ENCODE measurements at places on chromosomes 7 and 10.

- DNase-seq = no peak
These were observed 47.3 kb upstream of the AUTS2 start for GRCh38 chr7:69550991-69551390.

DNA sequence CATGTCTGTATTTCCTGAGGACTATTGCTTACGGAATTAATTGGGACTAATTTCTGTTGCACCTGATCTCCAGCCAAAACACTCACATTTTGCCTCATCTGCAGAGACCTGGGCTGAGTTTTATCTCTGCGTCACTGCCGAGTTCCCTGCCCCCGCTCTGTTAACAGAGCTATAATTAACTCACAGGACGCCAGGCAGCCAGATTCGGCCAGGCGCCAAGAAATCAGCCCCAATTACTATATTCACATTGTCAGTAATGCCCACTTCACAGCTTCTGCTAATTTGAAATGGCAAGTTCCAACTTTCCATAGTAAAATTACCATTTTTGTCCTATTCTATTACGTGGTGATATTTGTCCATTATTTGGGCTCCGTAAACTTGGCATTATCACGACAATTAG lies 130.5 kb downstream of the CUX1 start:
- DNase-seq = no peak

GRCh38 chr10:82394122-82394521 lies 519.1 kb downstream of the NRG3 start:
- DNase-seq = no peak

DNA sequence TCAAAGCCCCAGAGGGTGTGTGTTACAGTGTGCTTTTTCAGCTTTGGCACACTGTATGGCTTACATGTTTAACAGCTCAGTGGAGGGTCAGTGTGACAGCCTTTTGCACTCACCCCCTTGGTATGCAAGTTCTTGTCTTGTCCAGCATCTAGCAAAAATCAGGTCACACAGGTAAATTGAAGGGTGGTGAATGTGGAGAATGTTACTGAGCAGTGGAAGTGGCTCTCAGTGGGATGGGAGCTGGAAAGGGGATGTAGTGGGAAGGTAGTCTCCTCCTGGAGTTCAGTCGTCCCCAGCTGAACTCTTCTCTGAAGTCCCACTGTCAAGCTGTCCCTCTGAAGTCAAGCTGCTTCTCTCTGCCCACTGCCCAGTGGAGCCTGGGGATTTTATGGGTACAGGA lies 21.0 kb upstream of the C10orf90 start:
- no peak for DNase-seq

GRCh38 chr7:126842451-126842850 lies 410.3 kb downstream of the GRM8 start:
- DNase-seq = no peak

- no peak for DNase-seq
These were observed 27.9 kb downstream of the ZNF783 start for GRCh38 chr7:149289856-149290255.

GRCh38 chr10:77889277-77889903 lies 37.2 kb downstream of the DLG5 start:
- DNase-seq = peak; percentile 69

DNA sequence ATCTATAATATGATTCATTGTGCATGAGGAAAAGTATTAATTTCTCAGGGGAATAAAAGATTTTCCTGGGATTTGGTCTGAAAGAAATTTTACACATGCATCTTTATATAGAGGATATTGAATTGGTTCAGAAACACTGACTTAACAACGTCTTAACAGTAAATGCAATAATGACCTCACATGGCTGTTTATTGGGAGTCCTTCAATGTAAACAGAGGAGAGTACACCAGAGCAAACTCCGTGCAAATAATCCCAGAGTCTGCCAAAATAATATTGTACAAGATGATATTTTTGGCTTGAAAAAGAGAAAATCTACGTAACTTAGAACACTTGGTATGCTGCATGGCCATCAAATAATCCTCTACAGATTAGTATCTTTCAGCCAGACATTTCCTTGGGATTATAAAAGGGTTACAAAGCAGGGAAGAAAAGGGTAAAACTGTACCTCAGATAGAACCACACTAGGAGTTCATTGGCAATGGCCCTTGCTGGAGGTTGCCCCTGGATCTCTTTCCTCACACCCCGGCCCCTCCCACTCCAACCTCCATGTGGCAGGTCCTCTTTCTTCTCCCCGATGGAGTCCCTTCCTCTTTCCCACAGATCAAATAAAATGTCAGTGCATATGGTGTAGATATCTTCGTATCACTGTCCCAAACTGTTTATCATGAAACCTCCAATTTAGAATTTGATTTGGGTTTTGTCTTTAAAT lies 196.4 kb downstream of the EVX1 start:
- no peak for DNase-seq

DNA sequence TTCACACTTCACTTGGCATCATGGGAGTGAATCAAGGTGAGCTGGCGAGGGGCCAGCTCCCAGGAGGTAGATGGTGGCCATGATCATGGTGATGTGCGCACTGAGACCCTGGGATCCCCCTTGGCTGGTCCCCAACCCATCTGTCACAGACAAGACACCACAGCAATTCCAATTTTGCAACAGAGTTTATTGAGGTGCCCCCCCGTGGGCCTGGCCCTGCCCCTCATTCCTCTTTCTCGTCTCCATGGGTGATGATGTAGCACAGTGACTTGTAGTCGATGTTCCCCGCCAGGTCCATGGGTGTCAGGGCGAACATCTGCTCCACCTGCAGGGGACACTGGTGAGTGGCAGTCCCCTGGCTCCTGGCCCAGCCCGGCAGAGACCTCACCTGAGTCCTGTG lies 2.4 kb downstream of the MYL7 start:
- no peak for DNase-seq
